ENCODE measurements at places on chromosomes 6 and 20. TPM values are rescaled to one million over a fixed set of nuclear protein-coding genes. Genes with fewer than 3 reads are reported as not detected.

The BPIFB3 gene
- not detected for total RNA-seq

DNA sequence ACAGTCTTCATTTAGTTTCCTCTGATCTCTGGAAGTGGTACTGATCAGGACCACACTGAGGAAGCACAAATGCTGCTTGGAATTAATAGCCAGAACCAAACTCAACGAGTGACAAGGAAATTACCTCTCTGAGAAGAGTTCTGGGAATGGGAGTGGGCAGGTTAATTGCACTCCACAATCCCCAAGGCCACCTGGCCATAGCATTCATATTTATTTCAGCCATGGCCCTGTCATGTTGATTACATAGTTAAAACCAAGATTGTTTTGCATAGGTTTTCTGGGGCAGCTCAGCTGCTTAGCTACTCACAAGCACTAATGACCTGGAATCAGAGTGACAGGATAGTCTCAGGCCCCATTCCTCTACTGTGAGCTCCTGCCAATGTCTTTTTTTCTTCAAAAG, 230.2 kb upstream of the RIMS1 start:
- DNase-seq: no peak
- H3K36me3 ChIP-seq: no peaks in the 10 kb centered on the region
- H3K4me3 ChIP-seq: no peak overlapping the region
- no peaks in the 10 kb centered on the region for H3K27me3 ChIP-seq
- no peaks in the 10 kb centered on the region for H3K4me1 ChIP-seq
- no peak overlapping the region for H3K27ac ChIP-seq

GRCh38 chr6:143784316-143784715, 58.8 kb upstream of the LTV1 start:
- H3K27me3 ChIP-seq: no peaks in the 10 kb centered on the region
- H3K27ac ChIP-seq: no peak overlapping the region
- no peak overlapping the region for H3K4me3 ChIP-seq
- no peaks in the 10 kb centered on the region for H3K4me1 ChIP-seq
- H3K36me3 ChIP-seq: peaks cover 20% of the 10 kb centered on the region

DNA sequence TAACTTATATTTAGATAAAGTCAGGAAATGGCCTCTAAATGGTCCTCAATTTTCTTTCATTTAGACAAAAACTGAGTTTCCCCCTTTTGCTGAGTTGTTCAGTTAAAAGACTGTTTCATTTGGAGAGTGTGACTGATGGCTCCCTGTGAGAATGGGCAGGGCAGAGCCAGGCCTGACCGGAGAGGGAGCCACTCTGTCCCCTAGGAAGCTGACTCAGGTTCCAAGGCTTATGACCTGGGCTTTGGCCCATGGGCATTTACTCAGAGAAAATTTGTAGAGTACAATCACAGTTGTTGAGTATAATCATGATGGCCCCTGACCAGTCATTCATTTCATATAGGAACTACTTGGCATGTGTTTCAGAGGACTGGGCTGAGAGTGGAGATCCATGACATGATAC, 37.0 kb upstream of the AIG1 start:
- no peaks in the 10 kb centered on the region for H3K36me3 ChIP-seq
- H3K4me3 ChIP-seq: no peak overlapping the region
- H3K27ac ChIP-seq: no peak overlapping the region
- DNase-seq: no peak

- H3K27ac ChIP-seq: no peak overlapping the region
- no peaks in the 10 kb centered on the region for H3K4me1 ChIP-seq
- no peaks in the 10 kb centered on the region for H3K27me3 ChIP-seq
- H3K36me3 ChIP-seq: no peaks in the 10 kb centered on the region
Observed at GRCh38 chr6:97864826-97865225, 581.8 kb upstream of the MMS22L start.

The MOCS1 gene
- total RNA-seq: not detected

The EFCAB8 gene
- total RNA-seq: 0.81 TPM

DNA sequence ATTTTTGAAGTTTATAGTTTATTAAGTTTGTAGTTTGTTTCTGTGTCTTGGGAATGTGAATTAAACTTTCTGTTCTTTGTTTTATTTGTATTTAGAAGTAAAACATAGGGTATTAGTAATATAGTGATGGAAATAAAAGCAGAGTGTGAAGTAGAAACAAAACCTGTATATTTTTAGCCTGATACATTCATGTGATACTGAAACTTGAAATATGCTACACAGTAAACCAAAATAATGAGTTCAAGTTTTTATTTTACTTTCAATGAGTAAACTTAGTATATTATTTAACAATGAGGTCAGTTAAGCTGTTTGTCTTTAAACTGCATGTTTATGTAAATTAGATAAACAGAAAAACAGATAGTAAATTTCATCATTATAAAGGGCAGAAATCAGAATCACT, 1592.6 kb downstream of the GRIK2 start:
- H3K27ac ChIP-seq: no peak overlapping the region
- DNase-seq: no peak
- H3K27me3 ChIP-seq: no peaks in the 10 kb centered on the region
- no peak overlapping the region for H3K4me3 ChIP-seq
- no peaks in the 10 kb centered on the region for H3K4me1 ChIP-seq
- no peaks in the 10 kb centered on the region for H3K36me3 ChIP-seq

The ZNF311 gene
- total RNA-seq: 0.68 TPM

GRCh38 chr20:12949429-12949980, 59.3 kb upstream of the SPTLC3 start:
- no peak overlapping the region for H3K27ac ChIP-seq
- no peaks in the 10 kb centered on the region for H3K27me3 ChIP-seq
- no peak overlapping the region for H3K4me3 ChIP-seq
- no peaks in the 10 kb centered on the region for H3K4me1 ChIP-seq

GRCh38 chr20:44087051-44087856, 99.7 kb downstream of the JPH2 start:
- no peaks in the 10 kb centered on the region for H3K36me3 ChIP-seq
- H3K4me1 ChIP-seq: no peaks in the 10 kb centered on the region
- DNase-seq: no peak
- no peak overlapping the region for H3K4me3 ChIP-seq
- H3K27ac ChIP-seq: no peak overlapping the region

GRCh38 chr6:44606504-44606903, 219.0 kb downstream of the CDC5L start:
- H3K27me3 ChIP-seq: no peaks in the 10 kb centered on the region
- no peak for DNase-seq
- no peaks in the 10 kb centered on the region for H3K36me3 ChIP-seq
- no peak overlapping the region for H3K4me3 ChIP-seq
- H3K4me1 ChIP-seq: no peaks in the 10 kb centered on the region

DNA sequence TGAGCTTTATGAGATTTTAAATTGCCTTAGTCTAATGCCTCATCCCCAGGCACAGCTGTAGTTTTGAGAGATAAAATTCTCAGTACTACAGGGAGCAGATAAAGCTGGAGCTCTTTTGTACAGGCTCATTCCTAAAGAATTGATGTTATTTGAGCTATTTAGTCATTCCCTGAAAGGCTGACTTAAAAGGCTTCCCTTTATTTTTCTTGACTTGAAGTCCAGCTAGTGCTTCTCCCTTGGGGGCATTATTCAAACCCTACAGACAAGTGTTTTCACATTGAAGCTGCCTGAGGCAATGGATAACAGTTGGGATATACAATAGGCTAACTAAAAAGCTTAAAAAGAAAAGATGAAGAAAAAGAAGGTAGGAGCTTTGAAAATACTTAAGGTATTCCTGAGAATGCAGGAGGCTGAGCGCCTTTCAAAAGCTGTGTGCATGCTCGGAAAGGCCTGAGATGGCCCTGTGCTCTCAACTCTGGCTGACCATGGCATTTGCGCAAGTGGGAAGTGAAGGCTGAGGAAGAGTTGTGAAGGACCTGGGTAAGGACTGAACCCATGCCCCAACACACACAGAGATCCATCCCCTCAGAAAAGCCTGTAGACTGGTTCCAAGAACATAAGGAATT, 315.1 kb downstream of the SMOC2 start:
- no peaks in the 10 kb centered on the region for H3K4me1 ChIP-seq
- no peaks in the 10 kb centered on the region for H3K36me3 ChIP-seq
- H3K27ac ChIP-seq: no peak overlapping the region

The PPARD gene
- 36.0 TPM for total RNA-seq

DNA sequence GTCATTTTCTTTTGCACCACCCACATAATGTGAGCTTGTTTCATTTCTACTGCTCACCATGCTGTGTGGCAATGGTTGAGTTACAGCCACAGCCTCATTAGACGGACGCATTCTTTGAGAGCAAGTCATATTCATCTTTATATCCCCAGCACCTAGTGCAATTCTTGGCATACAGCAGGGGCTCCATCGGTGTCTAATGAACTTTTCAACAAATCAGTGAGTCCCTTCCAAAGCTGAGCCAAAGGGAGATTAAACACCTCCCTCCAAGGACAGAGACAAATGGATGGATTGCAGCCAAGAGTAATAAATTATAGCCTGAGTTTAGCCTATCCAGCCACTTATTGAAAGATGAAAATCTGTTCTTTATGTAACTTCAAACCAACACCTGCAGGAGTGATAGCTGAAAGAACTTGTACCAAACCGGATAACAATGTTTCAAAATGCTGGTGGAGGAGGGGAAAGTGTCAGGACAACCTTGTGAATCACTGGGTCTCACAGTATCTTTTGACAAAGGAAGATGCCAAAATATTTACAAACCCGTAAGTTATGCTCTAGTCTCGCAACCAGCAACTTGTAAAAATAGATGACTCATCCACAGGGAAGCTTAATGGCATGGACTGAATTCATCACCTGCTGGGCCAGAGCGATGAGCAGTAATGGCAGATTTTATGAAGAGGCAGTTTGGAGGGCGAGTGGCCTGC, 139.0 kb downstream of the PXDC1 start:
- no peaks in the 10 kb centered on the region for H3K36me3 ChIP-seq
- no peak for DNase-seq
- H3K4me1 ChIP-seq: no peaks in the 10 kb centered on the region
- H3K27ac ChIP-seq: no peak overlapping the region

The BHLHE23 gene
- not detected for total RNA-seq

The TNF gene
- 125 TPM for total RNA-seq

- no peak for DNase-seq
- H3K27me3 ChIP-seq: no peaks in the 10 kb centered on the region
- H3K4me3 ChIP-seq: no peak overlapping the region
- no peaks in the 10 kb centered on the region for H3K36me3 ChIP-seq
Observed at GRCh38 chr6:15515660-15516375, 147.0 kb downstream of the DTNBP1 start.

DNA sequence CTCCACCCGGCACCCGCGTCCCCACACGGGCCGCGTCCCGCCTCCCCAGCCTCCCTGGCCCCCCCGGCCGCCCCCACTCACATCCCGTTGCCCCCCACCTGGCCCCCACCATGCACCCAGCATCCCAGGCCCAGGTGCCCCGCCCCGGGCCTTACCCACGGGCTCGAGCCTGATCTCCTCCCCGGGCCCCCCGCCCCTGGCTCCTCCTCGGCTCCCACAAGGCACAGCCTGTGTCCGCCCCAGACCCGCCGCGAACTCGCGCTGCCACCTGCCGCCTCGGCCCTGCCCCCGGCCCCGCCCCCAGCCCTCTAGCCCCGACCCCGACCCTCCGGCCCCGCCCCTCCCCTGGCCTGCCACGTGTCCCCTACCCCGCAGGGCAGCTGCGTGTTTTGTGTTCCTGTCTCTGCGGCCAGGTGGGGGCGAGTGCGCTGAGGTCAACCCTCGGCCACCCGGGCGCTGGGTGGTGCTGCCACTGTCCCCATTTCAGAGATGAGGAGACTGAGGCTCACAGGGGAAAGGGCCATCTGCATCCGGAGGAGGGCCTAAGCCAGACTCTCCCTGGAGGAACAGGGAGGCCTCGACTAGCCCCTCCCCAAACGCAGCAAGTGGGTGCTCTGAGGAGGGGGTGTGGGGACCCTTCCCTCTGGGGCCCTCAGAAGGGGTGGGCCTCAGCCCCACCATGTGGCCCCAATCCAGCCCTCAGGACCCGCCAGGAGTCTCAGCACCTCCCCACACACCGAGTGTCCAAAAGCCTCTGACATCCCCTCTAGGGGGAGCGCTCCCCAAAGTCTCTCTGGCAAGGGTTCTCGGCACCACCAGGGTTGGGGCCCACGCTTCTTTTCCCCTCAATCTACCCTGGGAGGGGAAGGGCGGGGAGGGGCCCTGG, 99.8 kb downstream of the TAF4 start:
- no peak for DNase-seq
- H3K27ac ChIP-seq: no peak overlapping the region
- H3K36me3 ChIP-seq: no peaks in the 10 kb centered on the region
- H3K4me1 ChIP-seq: no peaks in the 10 kb centered on the region
- H3K4me3 ChIP-seq: no peak overlapping the region

GRCh38 chr20:51529758-51530157, 12.8 kb downstream of the NFATC2 start:
- H3K27ac ChIP-seq: no peak overlapping the region
- no peak overlapping the region for H3K4me3 ChIP-seq
- H3K36me3 ChIP-seq: no peaks in the 10 kb centered on the region
- peaks cover 62% of the 10 kb centered on the region for H3K4me1 ChIP-seq
- DNase-seq: no peak

DNA sequence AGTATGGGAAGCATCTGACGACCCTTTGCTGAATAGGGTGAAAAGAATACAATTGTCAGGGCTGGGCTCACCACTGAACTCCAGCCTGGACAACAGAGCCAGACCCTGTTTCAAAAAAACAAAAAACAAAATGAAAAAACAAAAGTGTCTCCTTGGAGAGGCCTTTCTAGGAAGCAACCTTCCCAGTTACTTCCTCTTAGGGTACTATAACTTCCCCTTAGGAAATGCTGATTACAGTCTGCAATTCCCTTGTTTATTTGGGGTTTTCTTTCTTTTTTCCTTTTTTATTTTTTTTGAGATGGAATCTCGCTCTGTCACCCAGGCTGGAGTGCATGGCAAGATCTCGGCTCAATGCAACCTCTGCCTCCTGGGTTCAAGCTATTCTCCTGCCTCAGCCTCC, 20.5 kb upstream of the TTPAL start:
- no peaks in the 10 kb centered on the region for H3K4me1 ChIP-seq
- H3K27ac ChIP-seq: no peak overlapping the region
- no peaks in the 10 kb centered on the region for H3K27me3 ChIP-seq
- H3K36me3 ChIP-seq: no peaks in the 10 kb centered on the region
- H3K4me3 ChIP-seq: no peak overlapping the region

DNA sequence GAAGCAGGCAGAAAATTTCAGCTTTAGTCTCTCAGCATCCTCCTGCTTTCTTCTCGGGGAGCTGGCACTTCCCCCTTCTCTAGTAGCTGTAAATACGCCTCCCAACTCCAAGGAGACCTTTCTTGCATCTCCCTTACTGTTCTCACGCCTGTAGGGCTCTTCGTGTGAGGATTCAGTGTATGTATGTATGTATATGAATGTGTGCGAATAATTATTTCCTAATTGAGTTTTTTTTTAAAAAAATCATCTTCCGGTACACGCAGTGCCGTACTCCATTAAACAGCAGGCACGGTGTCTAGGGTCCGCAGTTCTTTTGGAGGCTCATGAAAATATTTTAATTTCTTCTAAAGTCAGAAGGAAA, 85.4 kb downstream of the HFE start:
- no peaks in the 10 kb centered on the region for H3K36me3 ChIP-seq
- DNase-seq: peak; percentile 70
- no peaks in the 10 kb centered on the region for H3K27me3 ChIP-seq
- H3K27ac ChIP-seq: peak overlapping the region; percentile 97
- H3K4me1 ChIP-seq: peaks cover 28% of the 10 kb centered on the region
- H3K4me3 ChIP-seq: peak overlapping the region; percentile 78

GRCh38 chr20:52785679-52786078, 186.5 kb upstream of the TSHZ2 start:
- no peak overlapping the region for H3K4me3 ChIP-seq
- no peak overlapping the region for H3K27ac ChIP-seq
- no peak for DNase-seq

- DNase-seq: peak; percentile 4
- peak overlapping the region; percentile 84 for H3K4me3 ChIP-seq
- no peaks in the 10 kb centered on the region for H3K36me3 ChIP-seq
- peak overlapping the region; percentile 72 for H3K27ac ChIP-seq
- no peaks in the 10 kb centered on the region for H3K27me3 ChIP-seq
Observed at GRCh38 chr6:156687789-156688619, 89.2 kb upstream of the ARID1B start.

The DOP1A gene
- 25.0 TPM for total RNA-seq
